ENCODE measurements at places on chromosomes 12 and 14.

DNA sequence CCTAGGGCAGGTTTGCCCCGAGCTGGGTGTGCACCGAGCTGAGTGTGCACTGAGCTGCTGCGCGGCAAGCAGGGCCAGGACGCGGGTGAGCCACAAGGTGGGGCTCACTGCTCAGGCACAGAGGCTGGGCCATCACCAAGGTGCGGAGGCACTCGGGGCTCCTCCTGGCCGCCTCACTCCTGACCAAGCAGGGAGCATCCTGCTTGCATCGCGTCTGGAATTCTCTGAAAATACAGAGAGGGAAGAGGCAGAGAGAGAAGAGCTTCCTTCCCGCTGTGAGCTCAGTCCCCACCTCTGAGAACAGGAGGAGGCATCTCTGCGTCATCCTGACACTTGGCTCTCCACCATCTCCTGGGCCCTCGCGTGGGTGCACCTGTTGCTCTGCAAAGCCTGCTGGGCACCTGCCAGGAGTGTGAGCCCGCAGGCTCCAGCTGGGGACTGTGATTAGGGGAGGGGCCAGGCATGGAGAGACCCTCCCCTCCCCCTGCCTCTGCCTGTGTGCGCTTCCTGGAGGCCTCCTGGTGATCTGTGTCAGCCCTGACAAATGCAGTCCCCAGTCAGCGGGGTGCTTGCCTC is 116.3 kb downstream of the GLT1D1 start:
- peak; percentile 85 for DNase-seq

GRCh38 chr12:31118347-31119191 is 44.9 kb downstream of the DDX11 start:
- DNase-seq: no peak

- no peak for DNase-seq
These were observed 715 bp upstream of the SLC10A1 start for GRCh38 chr14:69797573-69798338.

DNA sequence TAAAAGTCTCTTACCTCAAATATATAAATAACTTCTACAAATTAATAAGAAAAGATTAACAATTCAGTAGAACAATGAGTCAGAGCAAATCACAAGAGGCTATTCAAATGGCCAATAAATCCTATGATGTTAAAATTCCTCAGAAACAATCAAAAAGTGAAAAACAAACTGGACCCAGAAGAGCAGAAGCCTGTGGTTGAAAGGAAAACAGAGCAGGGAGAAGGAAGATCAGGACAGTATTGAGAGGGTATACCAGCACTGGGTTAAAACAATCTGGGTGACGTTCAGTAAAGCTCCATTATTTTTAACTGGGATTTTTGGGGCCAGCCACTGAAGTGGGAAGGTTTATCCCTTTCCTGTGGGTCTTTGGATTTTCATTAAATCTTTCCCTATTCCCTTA is 39.7 kb upstream of the PCED1B start:
- no peak for DNase-seq

DNA sequence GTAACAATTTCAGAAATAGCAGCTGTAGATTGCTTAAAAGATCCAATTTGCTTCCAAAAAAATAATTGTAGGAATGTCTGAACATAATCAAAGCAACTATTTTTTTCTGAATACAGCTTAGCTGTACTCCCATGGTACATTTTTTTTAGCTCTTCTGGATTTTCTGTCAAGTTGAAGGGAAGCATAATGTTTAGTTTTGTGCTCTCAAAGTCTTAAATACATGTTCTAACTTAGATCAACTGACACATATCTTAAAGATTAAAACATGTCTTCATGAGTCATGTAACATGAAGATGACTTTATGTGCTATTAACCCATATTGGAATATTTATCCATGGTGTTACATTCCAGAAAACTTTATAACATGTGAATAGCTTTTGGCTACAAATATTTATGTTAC is 255.7 kb downstream of the BTG1 start:
- no peak for DNase-seq

GRCh38 chr12:112900298-112901145 is 6.2 kb upstream of the OAS1 start:
- peak; percentile 48 for DNase-seq

DNA sequence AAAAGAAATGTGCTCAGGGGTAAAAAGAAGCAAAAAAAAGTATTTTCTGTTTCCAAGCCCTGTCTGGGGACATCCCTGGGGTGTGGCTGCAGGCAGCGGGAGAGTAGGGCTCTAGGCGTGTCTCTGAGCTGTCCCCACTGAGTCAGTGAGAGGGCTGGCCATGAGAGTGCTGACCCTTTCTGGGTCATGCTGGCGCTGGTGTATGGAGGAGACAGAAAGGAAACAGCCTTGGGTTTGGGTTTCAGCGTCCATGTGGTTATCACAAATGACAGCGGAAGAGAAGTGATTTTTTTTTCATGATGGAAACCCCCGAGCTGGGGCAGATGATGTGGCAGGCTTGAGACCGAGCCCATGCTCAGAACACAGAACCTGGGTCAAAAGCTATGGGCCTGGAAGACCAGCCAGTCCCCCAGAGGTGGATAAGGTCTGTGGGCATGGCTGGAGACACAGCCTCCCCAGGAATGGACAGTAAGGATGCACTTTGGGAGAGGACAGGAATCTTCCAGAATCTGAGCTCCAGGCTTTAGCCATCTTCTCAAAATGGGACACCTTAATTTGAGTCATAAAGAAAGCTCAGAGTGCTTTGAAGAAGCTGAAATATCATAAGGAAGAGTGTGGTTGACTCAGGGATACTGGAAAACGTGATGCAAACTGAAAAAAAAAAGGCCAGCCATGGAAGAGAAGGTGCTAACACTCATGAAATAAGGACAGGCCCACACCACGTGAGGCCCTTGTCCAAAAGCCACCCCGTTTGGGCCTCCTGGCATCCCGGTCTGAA is 36.2 kb downstream of the SYNE3 start:
- no peak for DNase-seq

DNA sequence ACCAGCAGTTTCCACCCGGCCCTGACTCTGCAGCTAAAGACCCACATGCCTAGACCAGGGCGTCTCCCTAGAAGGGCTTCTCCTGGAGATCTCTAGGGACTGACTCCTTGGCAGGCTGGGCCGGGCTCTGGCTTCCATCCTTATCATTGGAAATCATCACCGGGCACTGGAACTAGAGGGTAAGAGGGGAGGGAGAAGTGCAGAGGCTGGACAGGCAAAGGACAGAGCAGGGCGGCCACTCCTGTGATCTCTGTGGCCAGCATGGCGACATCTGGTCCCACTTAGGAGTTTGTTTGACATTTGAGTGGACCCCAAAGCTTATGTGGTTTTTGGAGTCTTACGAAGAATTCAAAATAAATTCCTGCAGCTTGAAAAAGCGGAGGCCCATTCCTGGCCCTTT is 7.1 kb downstream of the LTBP2 start:
- no peak for DNase-seq

GRCh38 chr12:122724641-122725243 is 5.9 kb downstream of the HCAR1 start:
- no peak for DNase-seq

GRCh38 chr12:42498549-42499247 is 90.8 kb downstream of the PRICKLE1 start:
- no peak for DNase-seq

- DNase-seq: no peak
These were observed 6.7 kb upstream of the FZD10 start for GRCh38 chr12:130155416-130156073.

GRCh38 chr12:65597527-65597926 is 226.8 kb upstream of the HMGA2 start:
- DNase-seq: no peak

DNA sequence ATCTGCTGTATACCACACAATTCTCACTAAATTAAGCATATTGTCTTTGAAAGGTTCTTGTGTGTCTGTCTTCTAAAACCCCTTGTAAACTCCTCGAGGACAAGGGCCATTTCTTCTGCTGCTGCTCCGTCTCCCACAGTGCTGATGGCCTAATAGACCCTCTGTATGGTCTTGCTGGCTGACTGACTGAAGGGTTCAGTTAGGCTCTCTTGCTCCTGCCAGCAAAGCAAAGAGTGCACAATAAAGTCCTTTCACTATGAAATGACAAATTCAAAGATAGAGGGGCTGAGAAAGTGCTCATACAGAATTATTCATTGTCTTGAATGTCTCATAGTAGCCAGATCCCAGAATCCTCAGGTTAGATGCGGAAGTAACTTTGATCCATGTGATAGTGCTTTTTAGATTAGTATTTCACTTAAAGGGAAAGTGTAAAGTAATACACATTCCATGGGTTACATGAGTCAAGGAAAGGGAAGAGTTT is 14.2 kb upstream of the RIOX1 start:
- DNase-seq: no peak

DNA sequence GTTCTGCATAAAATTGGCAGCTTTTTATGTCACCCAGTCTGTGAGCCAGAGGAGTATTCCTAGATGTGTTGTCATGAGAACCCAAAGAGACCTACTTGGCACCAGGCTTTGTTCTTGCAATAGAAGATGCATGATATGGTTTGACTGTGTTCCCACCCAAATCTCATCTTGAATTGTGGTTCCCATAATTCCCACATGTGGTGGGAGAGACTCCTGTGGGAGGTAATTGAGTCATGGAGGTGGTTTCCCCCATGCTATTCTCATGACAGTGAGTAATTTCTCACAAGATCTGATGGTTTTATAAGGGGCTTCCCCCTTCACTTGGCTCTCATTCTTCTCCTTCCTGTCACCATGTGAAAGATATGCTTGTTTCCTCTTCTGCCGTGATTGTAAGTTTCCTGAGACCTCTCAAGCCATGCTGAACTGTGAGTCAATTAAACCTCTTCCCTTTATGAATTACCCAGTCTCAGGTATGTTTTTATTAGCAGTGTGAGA is 572.0 kb upstream of the ATP2B1 start:
- DNase-seq: no peak

DNA sequence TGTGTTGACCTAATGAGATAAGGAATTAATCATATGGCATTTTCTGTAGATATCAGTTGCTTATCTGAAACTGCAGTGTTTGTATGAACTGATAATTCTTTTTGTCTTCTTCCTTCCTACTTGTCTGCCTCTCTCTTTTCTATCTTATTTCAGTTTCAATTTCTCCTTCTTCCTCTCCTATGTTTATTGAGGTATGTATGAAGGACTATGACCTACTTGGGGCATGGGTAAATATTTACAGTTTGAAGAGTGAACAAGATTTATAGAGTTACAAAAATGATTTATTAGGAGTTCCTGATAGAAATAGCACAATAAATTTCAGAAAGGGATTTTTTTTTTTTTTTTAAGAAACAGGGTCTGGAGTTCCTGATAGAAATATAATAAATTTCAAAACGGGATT is 88.7 kb upstream of the MUCL1 start:
- no peak for DNase-seq

- DNase-seq: no peak
These were observed 199.4 kb downstream of the ANO4 start for GRCh38 chr12:100993916-100994450.

GRCh38 chr12:28232211-28232928 is 42.1 kb downstream of the CCDC91 start:
- no peak for DNase-seq

DNA sequence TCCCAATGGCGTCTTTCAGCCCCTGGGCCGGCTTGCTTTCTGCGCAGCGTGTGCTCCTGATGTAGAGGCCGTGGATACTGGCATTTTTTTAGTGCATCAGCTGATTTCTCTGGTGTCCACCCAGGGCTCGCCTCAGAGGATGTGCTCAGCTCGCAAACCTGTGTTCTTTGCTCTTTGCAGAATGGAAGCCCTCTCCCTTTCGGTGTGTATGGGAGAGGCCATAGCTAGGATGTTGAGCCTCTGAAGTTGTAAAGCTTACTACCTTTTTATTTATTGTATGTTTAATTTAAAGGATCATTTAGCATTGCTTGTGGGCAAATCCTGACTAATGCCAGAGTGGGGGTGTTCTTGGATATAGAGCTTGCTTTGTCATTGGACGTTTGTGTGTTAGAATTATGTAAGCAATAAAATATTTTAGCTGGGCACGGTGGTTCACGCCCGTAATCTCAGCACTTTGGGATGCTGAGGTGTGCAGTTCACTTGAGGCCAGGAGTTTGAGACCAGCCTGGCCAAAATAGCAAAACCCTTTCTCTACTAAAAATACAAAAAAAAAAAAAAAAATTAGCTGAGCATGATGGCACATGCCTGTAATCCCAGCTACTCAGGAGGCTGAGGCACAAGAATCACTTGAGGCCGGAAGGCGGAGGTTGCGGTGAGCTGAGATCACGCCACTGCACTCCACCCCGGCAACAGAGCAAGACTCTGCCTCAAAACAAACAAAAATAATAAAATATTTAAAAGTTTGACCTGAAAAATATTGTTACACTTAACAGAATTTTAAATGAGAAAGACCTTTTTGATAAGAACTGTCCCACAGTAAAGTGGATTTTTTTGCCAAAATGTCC is 52.6 kb upstream of the MMP17 start:
- no peak for DNase-seq

- no peak for DNase-seq
These were observed 98.9 kb upstream of the HMGA2 start for GRCh38 chr12:65725376-65725775.

GRCh38 chr12:3376779-3377455 is 114.1 kb upstream of the PRMT8 start:
- DNase-seq: no peak

DNA sequence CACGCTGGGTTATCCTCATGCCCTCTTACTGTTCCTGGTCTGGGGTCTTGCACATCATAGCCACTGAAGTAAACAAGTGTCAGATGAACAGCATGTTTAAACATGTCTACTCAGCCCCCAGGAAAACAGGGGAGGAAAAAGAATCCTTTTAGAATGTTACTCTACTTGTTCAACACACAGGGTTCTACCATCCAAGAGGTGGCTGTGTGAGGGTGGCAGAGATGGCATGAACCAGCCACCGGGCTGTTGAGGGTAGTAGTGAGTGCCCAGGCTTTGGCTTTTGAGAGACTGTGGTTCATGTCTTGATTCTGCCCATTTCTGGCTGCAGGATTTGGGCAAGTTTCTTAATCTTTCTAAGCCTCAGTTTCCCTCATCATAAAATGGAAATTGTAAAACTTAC is 21.6 kb upstream of the CCND2 start:
- DNase-seq: no peak

DNA sequence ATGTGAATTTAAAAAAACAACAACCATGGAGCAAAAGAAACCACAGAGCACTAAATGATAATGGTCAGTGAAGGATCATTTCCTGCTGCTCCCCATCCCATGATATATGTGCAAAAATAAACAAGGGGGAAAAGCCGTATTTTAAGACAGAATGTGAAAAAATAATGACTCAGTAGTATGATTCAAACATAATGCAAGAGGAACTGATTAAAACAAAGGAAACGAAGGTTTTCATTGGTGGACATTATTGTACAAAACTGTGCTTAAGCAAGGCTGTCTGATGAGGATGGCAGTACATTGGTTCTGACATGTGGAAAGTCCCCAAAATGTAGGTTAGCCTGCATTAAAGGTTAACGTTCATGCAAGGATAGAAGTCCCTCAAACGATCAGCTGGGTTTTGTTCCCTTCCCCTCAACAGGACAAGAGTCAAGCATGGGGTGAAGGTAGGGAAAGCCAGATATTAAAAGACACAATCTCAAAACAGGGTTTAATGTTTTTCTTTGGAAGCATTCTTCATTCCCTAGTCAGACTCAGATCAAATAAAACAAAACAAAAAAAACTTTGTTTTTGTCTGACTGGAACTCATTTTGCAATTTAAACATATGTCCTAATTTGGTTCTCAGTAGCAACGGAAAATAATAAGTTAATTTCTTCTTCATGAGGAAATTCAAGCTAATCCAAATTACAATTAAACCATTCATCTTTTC is 26.3 kb upstream of the PTGDR start:
- no peak for DNase-seq

GRCh38 chr12:102917026-102917787 is at the start of gene PAH:
TSS of gene PAH (minus strand) at chr12:102917244. CDS start at chr12:102917130, 114 bp downstream.
- no peak for DNase-seq

GRCh38 chr12:2733493-2734355 is 61.0 kb upstream of the FKBP4 start:
- DNase-seq: no peak
